ENCODE measurements at places on chromosomes 12 and 14.

- no peak for DNase-seq
Measured at GRCh38 chr12:109113661-109114321, 2.6 kb upstream of the ACACB start.

- DNase-seq = no peak
Measured at GRCh38 chr12:95178136-95178535, 39.1 kb downstream of the FGD6 start.

- no peak for DNase-seq
Measured at GRCh38 chr12:107487011-107487680, 198.5 kb upstream of the PWP1 start.

GRCh38 chr14:89165189-89166181 lies 251.5 kb downstream of the FOXN3 start:
- DNase-seq = no peak

GRCh38 chr12:72010356-72010755 lies 71.7 kb downstream of the TPH2 start:
- DNase-seq = no peak

DNA sequence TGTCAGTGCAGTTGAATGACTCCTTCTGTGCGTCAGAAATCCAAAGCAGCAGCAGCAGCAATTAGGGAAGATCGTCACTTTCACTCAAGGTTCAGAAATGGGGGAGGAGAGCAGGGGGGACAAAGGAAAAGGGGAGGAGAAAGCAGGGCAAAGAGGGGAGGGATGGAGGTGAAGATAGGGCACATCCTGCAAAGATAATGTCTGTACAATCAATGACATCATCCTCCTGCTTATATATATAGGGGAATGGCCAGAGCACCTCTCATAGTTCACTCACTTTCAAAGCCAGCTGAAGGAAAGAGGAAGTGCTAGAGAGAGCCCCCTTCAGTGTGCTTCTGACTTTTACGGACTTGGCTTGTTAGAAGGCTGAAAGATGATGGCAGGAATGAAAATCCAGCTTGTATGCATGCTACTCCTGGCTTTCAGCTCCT lies at the start of gene NTS:
NTS (plus strand) TSS at position 265 of the 431 bp plus-strand sequence; CDS start at position 374, 109 bp downstream.
- DNase-seq = no peak
